KG1 (cell line): ENCODE measurements at places on chromosomes 5 and 9.

DNA sequence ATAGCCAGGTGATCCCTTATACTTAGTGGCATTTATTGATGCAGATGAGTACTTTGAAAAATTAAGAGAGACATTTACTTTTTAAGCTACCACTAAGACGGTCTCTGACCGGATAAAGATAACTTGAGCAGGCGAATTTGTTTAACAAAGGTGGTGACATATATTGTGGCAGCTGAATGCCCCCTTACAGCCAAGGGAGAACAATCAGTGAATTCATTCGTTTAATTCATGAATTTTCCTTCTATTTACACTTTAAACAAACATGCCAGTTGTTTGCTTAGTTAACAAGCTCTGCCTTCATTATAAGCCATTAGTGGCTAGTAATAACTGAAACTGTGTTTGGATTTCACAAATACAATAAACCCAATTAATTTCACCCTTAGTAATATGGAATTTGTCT is 187.1 kb downstream of the AOPEP start:
- DNase-seq, result no peak

DNA sequence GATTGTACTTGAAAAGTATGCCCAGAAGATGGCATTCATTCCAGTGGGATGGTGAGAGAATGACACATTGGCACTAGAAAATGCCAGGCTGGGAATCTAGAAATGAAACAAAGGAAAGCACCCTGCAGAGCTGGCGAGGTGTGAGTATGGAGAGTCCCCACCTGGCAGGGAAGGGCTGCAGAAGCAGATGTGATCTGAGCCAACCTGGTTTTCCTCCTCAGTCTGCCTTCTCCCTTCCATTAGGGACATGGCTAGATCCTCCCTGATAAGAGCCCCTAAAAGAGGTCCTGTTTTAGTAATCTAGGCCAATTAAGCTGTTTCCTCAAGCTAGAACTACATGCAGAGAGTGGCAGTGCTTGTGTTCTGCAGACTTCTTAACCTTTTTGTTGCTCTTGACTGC is 24.7 kb upstream of the TNFSF15 start:
- DNase-seq, result no peak

GRCh38 chr9:38185647-38186403 is 116.8 kb upstream of the SHB start:
- DNase-seq, result no peak

GRCh38 chr9:111458139-111459009 is 25.8 kb downstream of the ECPAS start:
- no peak for DNase-seq

GRCh38 chr9:106420511-106420944 is 442.4 kb upstream of the ZNF462 start:
- DNase-seq, result peak; percentile 45
